ENCODE measurements at places on chromosomes 3 and 15.

DNA sequence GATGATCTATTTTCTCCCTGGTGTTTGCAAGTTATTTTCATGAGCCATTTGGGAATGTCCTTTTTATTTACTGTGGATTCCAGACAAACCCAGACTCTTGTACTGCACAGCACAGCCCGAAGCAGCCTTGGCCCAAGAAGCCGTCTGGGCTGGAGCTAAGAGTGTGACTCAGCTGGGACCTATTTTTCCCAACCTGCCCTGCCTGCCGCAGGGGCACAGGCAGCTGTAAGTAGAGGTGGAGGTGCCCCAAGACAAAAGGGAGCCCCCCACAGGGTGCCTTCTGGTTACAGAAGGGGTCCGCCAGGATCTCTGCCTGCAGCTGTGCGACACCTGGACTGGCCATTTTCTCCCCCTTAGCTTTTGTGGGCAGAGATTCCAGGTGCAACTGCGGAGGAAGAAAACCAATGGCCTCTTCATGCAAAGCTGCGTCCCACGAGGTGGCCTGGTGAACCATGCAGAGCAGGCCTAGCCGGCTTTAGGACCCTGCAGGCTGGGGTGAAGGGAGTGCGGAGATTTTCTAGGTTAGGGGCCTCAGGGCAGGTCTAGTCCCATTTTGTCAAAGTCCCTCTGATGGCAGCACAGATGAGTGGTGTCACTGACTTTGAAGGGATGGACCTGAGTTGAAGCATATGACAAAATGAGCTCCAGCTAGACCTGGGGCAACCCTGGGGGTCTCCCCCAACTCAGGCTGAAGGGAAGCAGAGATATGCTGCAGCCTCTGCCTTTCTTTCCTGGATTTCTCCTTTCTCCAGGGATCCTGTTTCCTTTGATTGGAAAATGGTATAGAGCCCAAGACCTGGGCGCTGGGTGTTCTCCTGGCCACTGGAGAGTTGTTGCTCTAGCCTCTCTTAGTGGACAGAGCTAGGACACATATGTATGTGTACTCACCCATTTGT, 131.2 kb downstream of the KLF13 start:
- no peak for DNase-seq

GRCh38 chr3:28840976-28841376, 439.9 kb upstream of the RBMS3 start:
- DNase-seq = no peak

DNA sequence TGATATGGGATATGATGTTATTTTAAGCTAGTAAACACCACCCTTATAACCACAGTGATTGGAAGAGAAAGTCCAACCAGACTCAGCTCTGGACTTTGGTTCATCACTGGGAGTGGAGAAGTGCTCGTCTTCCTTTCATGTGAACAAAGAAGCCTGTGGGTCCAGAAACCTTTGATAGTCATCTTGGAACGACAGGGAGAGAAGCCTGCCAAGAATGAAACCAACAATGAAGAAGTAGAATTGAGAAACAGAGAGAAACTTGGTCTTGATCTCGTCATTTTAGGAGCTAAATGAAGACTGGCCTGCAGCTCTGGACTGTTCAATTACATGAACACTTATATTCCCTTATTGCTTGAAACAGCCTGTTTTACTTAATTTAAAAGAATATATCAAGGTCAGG, 13.1 kb upstream of the SLC35G2 start:
- no peak for DNase-seq

- no peak for DNase-seq
These were observed 104.5 kb downstream of the NLGN1 start for GRCh38 chr3:173501931-173502489.

- no peak for DNase-seq
These were observed 32.2 kb downstream of the LIPC start for GRCh38 chr15:58463815-58464650.

- no peak for DNase-seq
These were observed 381.1 kb upstream of the RASGRP1 start for GRCh38 chr15:38945551-38946298.

DNA sequence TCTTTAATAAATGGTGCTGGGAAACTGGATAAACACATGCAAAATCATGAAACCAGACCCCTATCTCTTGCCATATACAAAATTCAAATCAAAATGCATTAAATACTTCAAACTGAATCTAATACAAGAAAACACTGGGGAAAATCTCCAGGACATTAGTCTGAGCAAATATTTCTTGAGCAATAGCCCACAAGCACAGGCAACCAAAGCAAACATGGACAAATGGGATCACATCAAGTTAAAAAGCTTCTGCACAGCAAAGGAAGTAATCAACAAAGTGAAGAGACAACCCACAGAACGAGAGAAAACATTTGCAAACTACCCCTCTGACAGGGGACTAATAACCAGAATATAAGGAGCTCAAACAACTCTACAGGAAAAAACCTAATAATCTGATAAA, 6.3 kb downstream of the ANKRD28 start:
- no peak for DNase-seq

DNA sequence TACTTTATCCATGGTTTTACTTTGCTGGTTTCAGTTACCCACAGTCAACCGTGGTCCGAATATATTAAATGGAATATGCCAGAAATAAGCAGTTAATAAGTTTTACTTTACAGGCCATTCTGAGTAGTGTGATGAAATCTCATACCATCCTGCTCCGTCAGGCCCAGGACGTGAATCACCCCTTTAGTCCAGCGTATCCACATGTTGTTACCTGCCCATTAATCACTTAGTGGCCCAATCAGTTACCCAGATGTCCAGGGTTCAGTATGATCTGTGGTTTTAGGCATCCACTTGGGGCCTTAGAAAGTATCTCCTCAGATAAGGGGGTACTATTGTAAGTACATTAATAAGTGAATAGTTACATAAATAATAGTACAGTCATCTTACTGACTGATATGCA, 88.0 kb downstream of the TTBK2 start:
- DNase-seq = no peak

DNA sequence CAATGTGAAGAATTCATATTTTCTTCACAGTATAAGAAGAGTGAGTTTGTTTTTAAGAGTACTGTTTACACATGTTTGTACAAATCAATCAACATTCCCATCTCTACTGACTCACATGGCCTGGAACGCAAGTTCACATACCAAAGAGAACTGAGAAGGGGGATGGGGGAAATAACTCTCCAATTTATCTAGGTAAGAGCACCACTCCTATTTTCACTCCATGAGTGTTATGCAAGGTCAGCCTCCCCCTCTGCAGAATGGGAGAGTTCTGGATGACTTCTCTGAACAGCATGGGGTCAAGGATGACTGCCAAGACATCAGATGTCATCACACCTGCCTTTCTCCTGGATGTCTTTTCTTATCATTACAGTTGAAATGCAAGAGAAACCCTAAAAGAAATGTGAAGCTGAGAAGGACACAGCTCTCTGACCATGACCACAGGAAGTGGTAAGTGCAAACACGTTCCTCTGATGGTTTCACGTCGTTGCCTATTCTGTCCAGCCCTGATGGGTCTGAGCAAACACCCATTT, 95.2 kb downstream of the SEMA6D start:
- no peak for DNase-seq

DNA sequence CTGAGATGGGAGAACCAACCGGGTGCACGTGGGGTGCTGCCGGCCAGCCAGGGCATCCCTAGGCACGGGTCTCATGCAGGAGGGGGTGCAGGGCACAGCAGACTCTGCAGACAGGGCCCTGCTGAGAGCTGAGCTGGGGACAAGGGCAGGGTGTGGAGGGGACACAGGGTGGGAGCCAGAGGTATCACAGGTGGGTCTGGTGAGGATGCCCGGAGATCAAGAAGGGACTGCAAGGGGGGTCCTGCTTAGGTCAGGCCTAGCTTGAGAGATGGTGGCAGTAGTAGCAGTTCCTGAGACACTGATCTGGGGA, 39.5 kb upstream of the PRR23E start:
- DNase-seq = no peak

- DNase-seq = no peak
These were observed 62.5 kb downstream of the CDAN1 start for GRCh38 chr15:42674472-42674871.

GRCh38 chr3:142886940-142887339, 1.9 kb downstream of the PCOLCE2 start:
- no peak for DNase-seq

Measured in ovary (tissue), 10 donors.